ENCODE measurements at places on chromosomes 11 and 22. TPM values are rescaled to one million over a fixed set of nuclear protein-coding genes. Genes with fewer than 3 reads are reported as not detected.

Gene KRTAP5-11
- 0.33 TPM for polyA plus RNA-seq

Gene TM7SF2
- polyA plus RNA-seq: 18.0 TPM

DNA sequence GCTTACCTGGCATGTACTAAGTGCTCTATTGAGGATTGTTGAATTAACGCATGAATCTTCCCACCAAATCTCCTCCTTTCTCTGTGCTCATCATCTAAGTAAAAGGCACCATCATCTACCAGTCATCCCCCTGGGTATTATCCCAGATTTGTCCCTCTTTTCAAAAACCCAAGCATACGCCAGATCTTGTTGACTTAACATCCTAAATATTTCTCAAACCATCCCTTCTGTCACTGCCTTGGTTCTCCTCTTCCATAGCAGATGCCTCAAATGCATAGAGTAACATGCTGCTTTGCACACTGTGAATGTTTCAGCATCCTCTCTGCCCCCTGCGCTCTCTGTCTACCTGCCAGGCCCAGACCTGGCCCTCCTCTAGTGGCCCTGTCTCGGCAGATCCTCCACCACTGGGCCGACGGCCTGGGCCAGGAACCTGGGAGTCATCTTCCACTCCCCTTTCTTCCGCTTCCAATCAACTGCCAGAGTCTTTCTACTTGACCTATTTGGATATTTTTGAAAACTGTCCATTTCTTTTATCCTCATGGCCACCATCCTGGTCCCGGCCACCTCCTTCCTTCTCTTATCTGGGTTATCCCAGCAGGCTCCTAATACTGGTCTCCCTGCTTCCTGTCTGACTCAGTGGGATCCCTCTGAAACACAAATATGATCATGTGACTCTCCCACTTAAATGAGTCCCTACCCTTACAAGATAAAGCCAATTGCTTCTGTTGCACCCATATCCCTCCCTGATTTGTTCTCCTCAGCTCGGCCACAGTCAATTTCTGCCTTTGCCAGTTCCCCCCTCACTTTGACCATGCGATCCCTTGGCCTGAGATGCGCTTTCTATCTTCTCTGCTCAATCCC, 3.4 kb upstream of the TAB1 start:
- DNase-seq: no peak

Gene OSBPL5
- polyA plus RNA-seq: 36.7 TPM

- DNase-seq: no peak
Measured at GRCh38 chr22:42272431-42272999, 2.1 kb upstream of the TCF20 start.

Gene RAG2
- 0.73 TPM for polyA plus RNA-seq

- no peak for DNase-seq
Measured at GRCh38 chr11:87081358-87081757, 43.6 kb downstream of the TMEM135 start.

GRCh38 chr11:46038529-46038928, 82.7 kb downstream of the PHF21A start:
- no peak for DNase-seq

DNA sequence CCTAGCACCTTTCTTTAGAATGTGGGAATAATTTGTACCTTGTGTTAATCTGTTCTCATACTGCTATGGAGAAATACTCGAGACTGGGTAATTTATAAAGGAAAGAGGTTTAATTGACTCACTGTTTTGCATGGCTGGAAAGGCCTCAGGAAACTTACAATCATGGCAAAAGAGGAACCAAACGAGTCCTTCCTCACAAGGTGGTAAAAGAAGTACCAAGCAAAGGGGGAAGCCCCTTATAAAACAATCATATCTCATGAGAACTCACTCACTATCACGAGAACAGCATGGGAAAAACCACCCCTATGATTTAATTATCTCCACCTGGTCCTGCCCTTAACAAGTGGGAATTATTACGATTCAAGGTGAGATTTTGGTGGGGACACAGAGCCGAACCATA, 127.1 kb upstream of the ANO3 start:
- DNase-seq: no peak

- peak; percentile 27 for DNase-seq
Measured at GRCh38 chr11:78231962-78232501, 43.3 kb downstream of the USP35 start.

DNA sequence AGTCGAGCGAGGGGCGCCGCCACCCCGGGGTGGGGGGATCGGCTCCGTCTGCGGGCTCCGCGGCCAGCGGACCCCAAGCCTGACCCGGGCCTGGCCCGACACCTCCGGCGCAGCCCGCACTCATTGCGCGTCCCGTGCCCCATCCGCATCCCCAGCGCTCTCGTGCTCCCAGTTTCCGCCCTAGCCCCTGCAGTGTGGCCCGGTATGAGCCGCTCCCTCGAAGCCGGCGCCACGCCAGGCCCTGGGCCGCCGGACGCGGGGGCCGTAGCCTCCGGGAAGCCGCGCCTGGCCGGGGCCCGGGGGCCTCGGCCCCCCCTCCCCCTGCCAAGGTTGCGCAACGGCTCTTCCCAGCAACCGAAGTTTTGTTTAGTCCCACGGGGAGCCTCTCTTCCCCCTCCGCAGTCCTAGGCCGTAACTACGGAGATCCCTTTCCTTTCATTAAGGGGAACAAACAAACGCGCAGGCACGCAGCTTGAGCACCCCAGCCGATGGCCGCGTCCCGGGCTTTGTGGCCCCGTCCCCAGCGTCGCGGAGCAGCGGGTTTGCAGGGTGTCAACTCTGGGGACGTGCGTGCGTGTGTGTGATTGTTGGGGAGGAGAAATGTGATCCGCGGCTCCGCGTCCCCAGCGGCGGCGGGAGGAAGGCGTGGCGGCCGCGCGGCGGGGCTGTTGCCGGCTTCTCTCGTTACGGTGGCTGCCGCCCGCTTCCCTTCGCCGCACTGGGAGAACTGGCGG, 883 bp downstream of the HIPK3 start:
- peak; percentile 93 for DNase-seq

Gene GSTP1
- polyA plus RNA-seq: 745 TPM

DNA sequence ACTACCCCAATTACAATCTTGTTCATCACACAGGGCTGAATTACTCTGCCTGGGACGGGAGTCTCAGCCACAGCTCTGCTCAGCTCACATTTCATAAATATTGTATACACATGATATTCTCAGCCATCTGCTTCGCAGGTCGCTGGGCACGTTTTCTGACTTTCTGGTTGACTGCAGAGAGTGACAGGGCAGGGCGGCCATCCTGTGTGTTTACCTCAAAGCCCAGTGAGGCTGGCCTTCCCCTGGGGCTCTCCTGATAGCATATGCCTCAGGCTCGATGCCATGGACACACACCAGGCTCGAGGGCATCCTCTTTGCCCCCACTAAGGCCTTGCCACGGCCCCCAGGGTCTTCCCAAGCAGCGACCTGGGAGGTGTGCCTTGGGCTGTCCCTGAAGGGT, 345.0 kb downstream of the CADM1 start:
- no peak for DNase-seq

DNA sequence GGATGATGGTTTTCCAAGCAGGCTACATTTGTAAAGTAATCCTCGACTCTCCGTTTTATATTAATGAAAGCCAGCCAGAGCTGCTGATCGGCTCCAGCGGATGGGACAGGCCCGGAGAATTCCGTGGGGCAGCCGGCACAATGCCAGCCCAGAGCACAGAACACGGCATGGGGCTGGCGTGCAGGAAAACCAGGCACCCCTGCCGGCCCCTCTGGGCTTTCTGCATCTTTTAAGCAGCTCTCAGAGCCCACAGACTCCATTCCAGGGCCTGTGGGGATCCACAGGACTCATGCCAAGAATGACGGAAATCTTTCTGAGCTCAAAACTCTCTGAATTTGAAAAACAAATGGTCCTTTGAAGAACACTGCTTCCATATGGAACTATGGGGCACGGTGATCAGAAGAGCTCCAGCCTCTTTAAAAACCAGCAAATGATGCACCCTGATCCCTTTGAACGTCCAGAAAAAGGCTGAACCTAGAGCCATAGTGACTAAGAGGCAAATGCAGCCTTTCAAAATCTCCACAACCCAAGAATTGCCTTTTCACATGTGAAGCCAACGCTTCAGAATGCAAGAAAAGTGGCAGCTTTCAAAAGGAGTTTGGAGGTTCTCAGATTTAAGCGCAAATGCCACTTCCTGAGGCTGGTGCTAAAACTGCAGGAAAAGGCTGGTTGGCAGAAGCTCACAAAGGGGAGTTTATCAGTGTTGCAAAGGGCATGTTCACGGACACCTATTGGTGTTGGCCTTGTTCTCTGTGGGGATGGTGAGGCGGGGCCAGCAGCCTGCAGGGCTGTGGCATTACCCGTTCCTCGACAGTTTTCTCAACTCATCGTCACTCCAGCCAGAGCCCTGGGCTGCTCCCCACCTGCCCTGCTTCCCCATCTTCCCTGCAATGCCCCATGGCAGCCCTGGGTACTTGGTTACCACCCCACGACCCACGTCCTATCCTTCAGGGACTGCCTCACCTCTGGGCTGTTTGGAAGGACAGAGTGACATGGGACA, 212.5 kb downstream of the CTTN start:
- peak; percentile 60 for DNase-seq

GRCh38 chr22:23217171-23218052, 37.1 kb downstream of the BCR start:
- DNase-seq: no peak

GRCh38 chr22:50691521-50691920, 18.9 kb downstream of the SHANK3 start:
- no peak for DNase-seq

GRCh38 chr11:26599425-26599824, 27.4 kb upstream of the MUC15 start:
- DNase-seq: peak; percentile 38

DNA sequence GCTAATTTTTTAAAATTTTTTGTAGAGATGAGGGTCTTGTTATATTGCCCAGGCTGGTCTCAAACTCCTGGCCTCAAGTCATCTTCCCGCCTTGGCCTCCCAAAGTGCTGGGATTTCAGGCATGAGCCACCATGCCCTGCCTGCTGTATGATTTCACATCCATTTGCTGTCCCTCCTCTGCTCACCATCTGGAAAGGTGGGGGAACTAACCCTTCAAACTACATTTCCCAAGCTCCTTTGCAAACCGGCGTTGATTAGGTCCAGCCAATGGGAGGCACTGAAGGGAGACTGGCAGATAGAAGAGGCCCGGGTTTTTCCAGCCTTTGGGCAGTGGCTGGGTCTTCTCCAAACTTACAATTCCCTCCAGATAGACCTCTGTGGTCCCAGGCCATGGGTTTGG, 19.3 kb downstream of the RFPL1 start:
- no peak for DNase-seq

DNA sequence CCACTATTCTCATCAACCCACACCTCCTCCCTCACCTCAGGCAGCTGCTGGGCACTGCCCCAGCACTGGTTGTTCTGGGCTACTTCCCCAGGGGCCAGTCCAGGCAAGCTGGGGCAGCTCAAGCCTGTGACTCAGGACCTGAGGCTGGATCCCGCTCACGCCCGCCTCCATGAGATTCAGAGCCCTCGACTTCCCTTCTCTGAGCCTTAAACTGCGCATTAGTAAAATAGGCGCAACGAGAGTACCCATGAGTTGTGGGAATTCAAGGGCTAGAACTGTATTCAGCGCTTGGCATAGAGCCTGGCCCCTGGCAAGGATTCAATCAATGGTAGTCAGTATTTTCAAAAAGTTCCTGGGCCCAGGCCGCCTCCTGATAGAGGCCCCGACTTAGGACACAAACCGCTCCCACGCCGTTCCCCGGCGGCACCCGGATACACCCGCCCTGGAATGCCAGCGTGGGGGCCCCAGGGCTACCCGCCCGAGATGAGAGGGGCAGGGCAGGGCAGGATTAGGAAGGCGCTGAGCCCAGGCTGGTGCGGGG, 723 bp upstream of the CD82 start:
- DNase-seq: no peak

GRCh38 chr11:93689240-93689639, 27.8 kb downstream of the CEP295 start:
- DNase-seq: no peak
